ENCODE measurements at places on chromosomes 7 and 10. TPM values are rescaled to one million over a fixed set of nuclear protein-coding genes. Genes with fewer than 3 reads are reported as not detected.

The HYAL4 gene
- not detected for total RNA-seq

The ASAH2B gene
- total RNA-seq, result 3.4 TPM

The AKR1C4 gene
- 0.32 TPM for total RNA-seq

The PILRA gene
- total RNA-seq, result 5.2 TPM

Data from A549 treated with ZK216348 at 1 μM for 4 hours (cell line).